Aorta (tissue), 5 donors: ENCODE measurements at places on chromosomes 6 and 20. TPM values are rescaled to one million over a fixed set of nuclear protein-coding genes. Genes with fewer than 3 reads are reported as not detected.

DNA sequence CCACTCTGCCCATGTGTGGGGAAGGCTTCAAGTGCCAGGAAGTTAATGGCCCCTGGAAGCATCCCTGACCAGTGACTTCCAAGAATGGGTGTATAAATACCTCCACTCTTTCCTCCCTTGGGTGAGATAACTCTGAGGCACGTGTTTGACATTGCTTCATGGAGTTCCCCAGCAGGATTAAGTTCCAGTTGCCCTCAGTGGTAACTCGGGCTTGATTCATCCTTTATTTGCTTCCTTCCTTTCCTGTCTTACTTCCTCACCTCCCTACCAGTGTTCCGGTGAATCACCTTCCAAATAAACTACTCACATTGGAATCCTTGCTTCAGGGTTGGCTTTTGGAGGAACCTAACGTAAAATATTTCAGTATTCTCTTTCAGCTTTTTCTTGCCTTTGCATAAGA, 84.6 kb upstream of the JAG1 start:
- no peaks in the 10 kb centered on the region for H3K27me3 ChIP-seq
- no peak for DNase-seq

DNA sequence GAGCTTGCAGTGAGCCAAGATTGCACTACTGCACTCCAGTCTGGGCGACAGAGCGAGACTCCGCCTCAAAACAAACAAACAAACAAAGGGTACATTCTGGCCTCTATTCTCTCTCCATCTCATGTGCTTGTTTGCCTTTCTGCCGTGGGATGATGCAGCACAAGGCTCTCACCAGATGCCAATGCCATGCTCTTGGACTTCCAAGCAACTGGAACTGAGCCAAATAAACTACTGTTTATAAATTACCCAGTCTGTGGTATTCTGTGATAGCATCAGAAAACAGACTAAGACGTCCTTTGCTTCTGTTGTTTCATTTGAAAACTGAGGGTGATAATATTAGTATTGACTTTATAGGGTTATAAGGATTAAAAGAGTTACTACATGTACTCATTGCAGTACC, 3.6 kb upstream of the BRD2 start:
- no peaks in the 10 kb centered on the region for H3K27me3 ChIP-seq
- no peak for DNase-seq
- H3K4me1 ChIP-seq = no peaks in the 10 kb centered on the region
- H3K36me3 ChIP-seq = no peaks in the 10 kb centered on the region
- H3K27ac ChIP-seq = no peak overlapping the region

BTNL2 gene
- total RNA-seq = not detected

DZANK1 gene
- total RNA-seq = 2.3 TPM

PCK1 gene
- 0.21 TPM for total RNA-seq

DNA sequence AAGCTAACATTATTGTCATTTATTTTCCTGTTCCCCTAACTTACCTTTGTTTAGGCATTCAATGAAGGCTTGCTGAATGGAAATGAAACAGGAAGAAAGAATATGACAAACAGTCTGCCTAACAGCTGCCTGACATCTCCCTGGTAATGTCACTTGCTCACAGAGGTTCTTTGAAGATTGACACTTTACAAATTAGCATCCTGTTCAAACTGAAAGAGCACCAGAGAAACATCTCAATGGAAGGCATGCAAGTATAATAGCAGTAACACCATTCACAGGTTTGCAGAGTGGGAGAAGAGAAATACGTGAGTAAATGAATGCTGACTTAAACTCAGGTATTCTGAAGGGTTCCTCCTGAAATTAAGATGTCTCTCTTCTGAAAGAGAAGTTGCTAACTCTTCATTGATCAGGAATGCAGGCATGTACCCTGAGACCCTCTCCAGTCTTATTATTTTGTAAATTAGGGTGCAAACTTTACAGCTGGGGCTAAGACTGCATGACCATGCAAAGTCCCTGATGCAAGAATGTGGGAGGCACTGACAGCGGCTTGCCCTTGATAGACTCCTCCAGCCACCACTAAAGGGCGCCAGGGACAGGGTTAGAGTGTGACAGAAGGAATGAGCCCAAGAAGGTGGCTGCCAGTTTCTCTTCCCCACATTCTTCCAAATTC, 1.3 kb upstream of the SMLR1 start:
- H3K4me3 ChIP-seq = no peak overlapping the region
- H3K36me3 ChIP-seq = no peaks in the 10 kb centered on the region
- no peaks in the 10 kb centered on the region for H3K27me3 ChIP-seq
- no peak for DNase-seq

IPCEF1 gene
- 3.7 TPM for total RNA-seq

DNA sequence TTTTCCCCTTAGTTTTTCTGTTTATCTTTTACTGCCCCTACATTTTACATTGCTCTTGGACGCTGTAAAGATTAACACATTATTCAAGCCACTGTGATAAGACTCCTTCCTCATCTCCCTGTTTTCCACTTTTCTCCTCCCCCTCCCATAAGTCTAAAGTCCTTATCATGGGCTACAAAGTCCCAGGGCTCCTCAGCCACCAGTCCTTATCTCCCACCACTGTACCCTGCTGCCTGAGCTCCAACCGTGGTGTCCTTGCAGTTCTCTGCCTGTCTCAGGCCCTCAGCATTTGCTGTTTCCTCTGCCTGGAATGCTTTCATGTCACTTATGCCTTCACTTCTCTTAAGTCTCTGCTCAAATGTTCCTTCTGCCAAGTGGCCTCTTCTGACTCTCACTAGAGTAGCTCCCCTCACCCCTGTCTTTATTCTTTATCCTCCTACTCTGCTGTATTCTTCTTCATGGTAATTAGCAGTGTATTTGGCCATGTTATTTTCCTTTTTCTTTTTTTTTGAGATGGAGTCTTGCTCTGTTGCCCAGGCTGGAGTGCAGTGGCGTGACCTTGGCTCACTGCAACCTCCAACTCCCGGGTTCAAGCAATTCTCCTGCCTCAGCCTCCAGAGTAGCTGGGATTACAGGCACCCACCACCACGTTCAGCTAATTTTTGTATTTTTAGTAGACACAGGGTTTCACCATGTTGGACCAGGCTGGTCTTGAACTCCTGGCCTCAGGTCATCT, 10.8 kb upstream of the LATS1 start:
- H3K4me1 ChIP-seq = no peaks in the 10 kb centered on the region
- H3K36me3 ChIP-seq = no peaks in the 10 kb centered on the region
- no peaks in the 10 kb centered on the region for H3K27me3 ChIP-seq

SMOC2 gene
- 203 TPM for total RNA-seq

PARD6B gene
- total RNA-seq = 1.2 TPM

DNA sequence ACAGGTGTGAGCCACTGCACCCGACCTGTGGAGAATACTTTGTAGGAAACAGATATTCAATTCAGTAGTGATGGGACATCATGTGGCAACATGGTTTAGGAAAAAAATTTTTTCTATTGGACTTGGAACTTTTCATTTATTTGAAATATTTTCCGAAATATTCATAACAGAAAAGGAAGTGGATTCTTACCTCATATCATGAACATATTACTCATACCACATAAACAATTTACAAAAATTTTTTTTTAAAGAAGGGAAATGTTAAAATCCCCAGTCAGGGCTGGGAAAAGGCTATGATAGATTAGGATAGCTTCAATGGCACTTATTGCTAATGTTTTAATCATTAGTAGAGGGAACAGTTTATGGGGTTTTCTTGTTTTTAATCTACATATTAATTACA, 6.8 kb upstream of the ALDH8A1 start:
- H3K4me3 ChIP-seq = no peak overlapping the region
- no peak for DNase-seq
- H3K27me3 ChIP-seq = no peaks in the 10 kb centered on the region
- H3K4me1 ChIP-seq = no peaks in the 10 kb centered on the region
- peaks cover 3% of the 10 kb centered on the region for H3K36me3 ChIP-seq
- H3K27ac ChIP-seq = no peak overlapping the region

DNA sequence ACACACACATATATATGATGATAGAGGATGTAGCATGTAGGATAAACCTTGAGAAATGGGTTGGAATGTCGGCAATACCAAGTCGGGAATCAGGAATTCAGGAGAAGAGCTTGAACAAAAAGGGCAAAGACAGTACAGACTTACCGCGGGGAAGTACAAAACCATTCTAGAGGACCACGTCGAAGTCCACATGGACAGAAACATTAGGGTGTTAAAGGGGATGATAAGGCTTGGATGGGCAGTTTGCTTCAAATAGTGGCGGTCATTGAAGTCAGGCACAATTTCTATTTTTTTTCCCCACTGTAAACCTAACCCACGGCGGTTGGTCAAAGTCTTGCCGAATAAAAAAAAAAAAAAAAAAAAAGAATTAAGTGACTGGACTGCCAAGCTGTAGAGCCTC, 766 bp upstream of the NUS1 start:
- peak overlapping the region; percentile 32 for H3K4me3 ChIP-seq
- H3K36me3 ChIP-seq = no peaks in the 10 kb centered on the region
- H3K27me3 ChIP-seq = no peaks in the 10 kb centered on the region
- H3K27ac ChIP-seq = no peak overlapping the region
- H3K4me1 ChIP-seq = no peaks in the 10 kb centered on the region

ADGB gene
- total RNA-seq = not detected

GRCh38 chr6:35468980-35469750, 964 bp downstream of the RPL10A start:
- H3K36me3 ChIP-seq = no peaks in the 10 kb centered on the region
- peak overlapping the region; percentile 8 for H3K27ac ChIP-seq
- H3K4me1 ChIP-seq = no peaks in the 10 kb centered on the region
- H3K4me3 ChIP-seq = peak overlapping the region; percentile 31
- no peak for DNase-seq

DNA sequence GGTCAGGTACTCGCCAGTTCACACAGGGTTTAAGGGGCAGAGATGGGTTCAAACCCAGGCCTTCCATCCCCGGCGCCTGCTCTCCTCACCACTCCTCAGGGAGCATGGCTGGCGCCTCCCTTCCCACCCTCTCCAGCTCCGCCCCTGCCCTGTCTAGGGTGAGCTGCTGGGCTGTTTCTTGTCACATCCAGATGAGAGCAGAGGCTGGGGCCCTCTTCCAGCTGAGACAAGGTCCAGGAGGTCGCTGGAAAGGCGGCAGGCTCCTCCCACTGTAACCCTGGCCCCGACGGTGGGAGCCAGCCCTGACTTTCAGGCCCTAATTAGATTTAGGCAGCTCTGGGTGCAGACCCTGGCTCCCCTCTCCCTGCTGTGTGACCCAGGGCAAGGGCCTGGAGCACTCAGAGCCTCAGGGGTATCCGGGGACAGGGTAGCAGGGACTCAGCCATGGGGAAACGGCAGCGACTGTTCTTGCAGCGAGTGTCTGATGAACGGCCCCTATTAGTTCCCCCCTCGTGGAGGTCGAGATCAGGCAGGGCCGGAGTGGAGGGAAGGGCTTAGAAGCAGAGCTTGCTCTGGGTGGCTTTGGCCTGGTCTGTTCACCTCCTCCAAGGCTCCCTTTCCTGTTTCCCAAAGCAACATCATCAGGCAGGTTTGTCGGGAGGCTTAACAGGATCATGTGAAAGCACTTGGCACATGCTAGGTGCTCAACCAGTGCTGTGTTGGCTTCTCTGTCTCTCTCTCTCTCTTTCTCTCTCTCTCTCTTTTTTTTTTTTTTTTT, 33.4 kb downstream of the SNAI1 start:
- H3K36me3 ChIP-seq = no peaks in the 10 kb centered on the region
- no peaks in the 10 kb centered on the region for H3K27me3 ChIP-seq
- no peak overlapping the region for H3K27ac ChIP-seq
- DNase-seq = no peak
- H3K4me1 ChIP-seq = no peaks in the 10 kb centered on the region
- H3K4me3 ChIP-seq = no peak overlapping the region

DNA sequence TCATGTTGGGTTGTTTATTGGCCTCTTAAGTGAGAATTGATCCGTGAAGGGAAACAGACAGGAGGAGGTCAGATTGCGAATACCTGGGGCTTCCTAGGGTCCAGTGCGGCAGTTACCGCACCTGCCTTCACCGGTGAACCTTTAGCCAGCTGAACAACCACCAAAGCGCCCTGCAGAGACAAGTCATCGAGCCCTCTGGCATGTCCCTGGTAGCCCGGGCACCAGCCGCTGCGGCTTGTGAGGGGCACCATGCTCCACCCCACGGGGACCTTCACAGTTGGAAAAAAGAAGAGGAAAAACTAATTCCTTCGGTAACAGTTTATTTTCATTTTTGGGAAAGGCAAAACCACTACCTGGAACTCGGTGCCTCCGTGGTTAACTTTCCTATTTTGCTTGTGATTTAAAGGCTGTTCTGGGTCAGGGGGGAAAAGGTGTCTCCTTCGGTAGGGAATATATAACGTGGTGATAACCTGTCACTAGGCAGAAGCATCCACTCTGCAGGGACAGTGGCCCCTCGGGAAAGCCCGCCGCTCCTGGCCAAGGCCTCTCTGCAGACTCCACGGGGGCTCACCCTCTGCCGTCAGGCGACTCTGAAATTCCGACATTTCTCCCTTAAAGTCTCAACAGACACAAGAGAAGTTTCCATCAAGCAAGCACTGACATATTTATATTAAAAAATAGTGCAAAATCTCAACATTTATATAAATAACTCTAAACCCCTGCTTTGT, 30.7 kb upstream of the ZBP1 start:
- no peaks in the 10 kb centered on the region for H3K4me1 ChIP-seq
- peak; percentile 59 for DNase-seq

GRCh38 chr6:137332637-137333280, 113.6 kb upstream of the IFNGR1 start:
- no peaks in the 10 kb centered on the region for H3K4me1 ChIP-seq
- no peak overlapping the region for H3K27ac ChIP-seq
- H3K4me3 ChIP-seq = no peak overlapping the region
- no peak for DNase-seq

PAX1 gene
- not detected for total RNA-seq
